ENCODE measurements at places on chromosomes 13 and 19. TPM values are rescaled to one million over a fixed set of nuclear protein-coding genes. Genes with fewer than 3 reads are reported as not detected.

The PBX4 gene
- total RNA-seq: 0.35 TPM

GRCh38 chr13:41601718-41602445 is 144.5 kb downstream of the RGCC start:
- no peak overlapping the region for H3K4me3 ChIP-seq
- no peak for DNase-seq

GRCh38 chr13:73676550-73677047 is 457.6 kb downstream of the KLF12 start:
- DNase-seq: no peak
- H3K27me3 ChIP-seq: no peaks in the 10 kb centered on the region
- H3K36me3 ChIP-seq: no peaks in the 10 kb centered on the region
- no peak overlapping the region for H3K27ac ChIP-seq

- no peak overlapping the region for H3K27ac ChIP-seq
- H3K27me3 ChIP-seq: no peaks in the 10 kb centered on the region
- H3K36me3 ChIP-seq: no peaks in the 10 kb centered on the region
Observed at GRCh38 chr19:39223703-39224279, 19.7 kb upstream of the SYCN start.

DNA sequence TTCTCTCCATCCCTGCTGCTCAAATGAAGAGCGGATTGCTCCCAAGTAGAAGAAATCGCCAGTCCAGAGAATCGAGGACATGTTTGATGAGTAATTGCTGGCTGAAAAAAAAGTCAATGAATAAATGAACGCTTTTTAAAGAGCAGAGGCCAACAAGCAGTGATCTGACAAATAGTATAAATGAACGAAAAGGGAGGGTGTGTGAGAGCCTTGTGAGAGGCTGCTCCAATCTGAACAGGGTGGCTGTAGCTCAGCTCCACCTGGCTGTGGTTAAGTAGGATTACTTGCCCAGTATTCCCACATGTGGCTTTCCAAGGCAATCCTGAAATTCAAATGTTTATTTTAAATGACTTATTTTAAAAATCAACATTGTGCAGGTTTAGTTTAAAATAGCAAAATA is 117.1 kb downstream of the TSHZ3 start:
- H3K27ac ChIP-seq: no peak overlapping the region
- H3K4me1 ChIP-seq: no peaks in the 10 kb centered on the region
- no peaks in the 10 kb centered on the region for H3K36me3 ChIP-seq
- no peak for DNase-seq
- peaks cover 6% of the 10 kb centered on the region for H3K27me3 ChIP-seq

The KIR2DL1 gene
- not detected for total RNA-seq

DNA sequence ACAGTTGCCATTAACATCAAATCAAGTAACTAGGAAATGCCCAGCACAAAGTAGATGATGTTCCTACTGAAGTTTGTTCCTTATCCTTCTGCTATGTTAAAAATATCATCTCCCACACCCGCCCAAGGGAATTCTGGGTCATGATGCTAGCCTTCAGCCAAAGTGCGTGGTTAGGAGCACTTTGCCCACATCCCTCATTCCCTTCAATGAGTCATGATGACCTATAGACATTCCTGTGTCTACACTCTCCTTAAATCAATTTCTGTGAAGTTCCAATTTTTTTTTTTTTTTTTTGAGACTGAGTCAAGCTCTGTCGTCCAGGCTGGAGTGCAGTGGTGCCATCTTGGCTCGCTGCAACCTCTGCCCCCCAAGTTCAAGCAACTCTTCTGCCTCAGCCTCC is 17.0 kb downstream of the RXFP2 start:
- H3K4me1 ChIP-seq: no peaks in the 10 kb centered on the region
- no peaks in the 10 kb centered on the region for H3K27me3 ChIP-seq
- H3K4me3 ChIP-seq: no peak overlapping the region
- H3K36me3 ChIP-seq: no peaks in the 10 kb centered on the region
- no peak overlapping the region for H3K27ac ChIP-seq
- no peak for DNase-seq

GRCh38 chr19:4472174-4472974 is at the start of gene HDGFL2:
Gene HDGFL2, plus strand, starts transcription at chr19:4472297. Its CDS starts 54 bp downstream, at chr19:4472351.
- peak within 1 kb of the TSS; percentile 90 for H3K4me3 ChIP-seq
- peak within 1 kb of the TSS; percentile 86 for H3K27ac ChIP-seq
- H3K4me1 ChIP-seq: no peaks in the 10 kb centered on the region
- H3K27me3 ChIP-seq: no peaks in the 10 kb centered on the region

DNA sequence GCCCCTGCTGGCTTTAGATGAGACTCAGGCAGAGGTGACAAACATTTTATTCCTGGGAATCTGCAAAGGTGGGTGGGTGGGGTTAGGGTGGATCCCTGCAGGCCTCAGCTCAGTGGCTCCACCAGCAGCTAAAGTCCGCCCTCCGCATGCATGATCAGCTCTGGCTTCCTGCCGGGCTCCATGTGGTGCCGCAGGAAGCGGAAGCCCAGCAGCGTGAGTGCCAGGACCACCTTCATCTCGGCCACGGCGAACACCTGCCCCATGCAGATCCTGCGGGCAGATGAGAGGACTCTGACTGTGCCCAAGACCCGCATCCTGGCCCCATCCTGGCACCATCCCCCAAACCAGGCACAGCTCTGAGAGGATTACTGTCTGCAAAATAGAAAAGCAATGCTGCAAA is 26.3 kb downstream of the CYP4F2 start:
- no peak overlapping the region for H3K4me3 ChIP-seq
- no peaks in the 10 kb centered on the region for H3K4me1 ChIP-seq
- DNase-seq: peak; percentile 21
- H3K27ac ChIP-seq: no peak overlapping the region
- H3K36me3 ChIP-seq: no peaks in the 10 kb centered on the region

DNA sequence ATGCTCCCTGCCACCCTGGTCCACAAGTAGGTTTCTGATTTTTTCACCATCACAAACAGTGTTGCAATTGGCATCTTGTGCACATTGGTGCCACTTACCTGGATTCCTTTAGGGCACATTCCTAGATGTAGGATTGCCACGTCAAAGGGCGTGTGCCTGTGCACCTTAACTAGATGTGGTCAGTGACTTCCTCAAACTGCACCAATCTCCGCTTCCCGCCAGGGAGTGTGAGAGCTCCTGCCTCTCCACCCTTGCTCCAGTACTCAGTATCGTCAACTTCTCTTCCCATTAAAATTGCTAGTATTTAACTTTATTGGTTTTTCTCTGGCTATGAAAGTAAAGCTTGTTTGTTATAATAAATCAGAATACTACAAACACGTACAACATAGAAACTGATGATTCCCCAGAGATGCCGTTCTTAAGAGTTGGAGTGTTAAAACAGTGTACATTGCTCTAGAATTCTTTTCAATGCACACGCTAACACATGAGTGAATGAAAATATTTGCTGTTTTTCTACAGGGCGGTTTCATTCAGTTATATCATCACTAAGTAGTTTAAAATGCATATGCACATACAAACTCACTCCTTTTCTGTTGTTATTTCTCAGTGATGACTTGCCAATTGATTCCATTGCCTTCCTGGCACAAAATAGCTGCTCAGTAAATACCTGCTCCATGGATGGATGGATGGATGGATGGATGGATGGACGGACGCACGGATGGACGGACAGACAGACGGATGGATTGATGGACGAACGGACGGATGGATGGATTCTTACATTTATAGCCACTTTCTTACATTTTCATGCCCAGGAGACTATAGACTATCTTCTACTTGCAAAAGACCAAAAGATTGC is 23.4 kb downstream of the CCNE1 start:
- H3K36me3 ChIP-seq: no peaks in the 10 kb centered on the region
- H3K4me1 ChIP-seq: no peaks in the 10 kb centered on the region
- H3K4me3 ChIP-seq: no peak overlapping the region
- DNase-seq: no peak
- H3K27me3 ChIP-seq: no peaks in the 10 kb centered on the region
- no peak overlapping the region for H3K27ac ChIP-seq
